Frontal cortex (tissue), 4 donors: ENCODE measurements at places on chromosomes 13 and 19.
A peak's percentile ranks its signal among the peaks of the same experiment; 100 is the strongest.

DNA sequence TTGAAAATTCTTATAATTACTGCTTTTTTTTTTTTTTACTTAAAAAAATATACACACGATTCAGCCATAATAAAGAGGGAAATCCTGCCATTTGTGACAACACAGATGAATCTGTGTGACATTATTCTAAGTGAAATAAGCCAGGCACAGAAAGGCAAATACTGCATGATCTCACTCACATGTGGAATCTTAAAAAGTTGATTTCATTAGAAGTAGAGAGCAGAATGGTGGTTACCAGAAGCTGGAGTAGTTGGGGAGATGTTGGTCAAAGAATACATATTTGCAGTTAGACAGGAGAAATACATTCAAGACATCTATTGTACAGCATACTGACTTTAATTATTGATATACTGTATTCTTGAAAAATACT is 116.2 kb downstream of the KLF12 start:
- no peak for DNase-seq

DNA sequence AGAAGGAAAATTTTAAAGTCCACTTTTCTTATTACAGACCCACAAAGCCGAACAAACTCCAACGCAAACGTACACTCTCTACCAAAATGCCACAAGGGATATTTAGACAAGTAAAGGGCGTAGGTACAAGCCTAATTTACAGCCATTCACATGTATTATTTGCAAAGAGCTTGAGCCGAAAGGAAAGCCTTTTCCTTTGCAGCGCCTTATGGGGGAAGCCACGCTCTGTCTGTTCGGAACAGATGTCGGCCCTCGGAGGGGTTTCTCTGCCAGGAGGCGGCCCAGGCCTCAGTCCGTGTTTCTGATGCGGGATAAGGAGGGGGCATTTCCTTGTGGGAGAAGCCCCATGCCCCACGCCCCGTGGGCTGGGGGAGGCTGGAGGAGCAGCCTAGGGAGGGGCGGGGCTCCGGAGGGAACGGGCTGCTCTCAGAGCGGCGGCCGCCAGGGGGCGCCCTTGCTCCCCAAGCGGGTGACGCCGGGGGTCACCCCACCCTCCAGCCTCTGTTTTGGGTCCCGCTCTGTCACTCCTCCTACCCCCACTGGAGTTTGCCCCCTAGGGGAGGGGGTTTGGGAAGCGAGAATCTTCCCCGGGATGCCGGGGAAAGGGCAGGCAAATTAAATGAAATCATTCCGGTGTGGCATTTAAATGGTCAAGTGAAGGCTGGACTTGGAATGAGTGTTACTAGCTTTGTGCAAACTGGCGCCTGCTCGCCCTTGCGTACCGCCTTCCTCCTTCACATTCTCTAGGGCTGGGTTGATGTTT is 2.9 kb downstream of the HTR2A start:
- peak; percentile 42 for DNase-seq

- DNase-seq, result no peak
Observed at GRCh38 chr13:44399074-44399473, 25.4 kb downstream of the SERP2 start.

DNA sequence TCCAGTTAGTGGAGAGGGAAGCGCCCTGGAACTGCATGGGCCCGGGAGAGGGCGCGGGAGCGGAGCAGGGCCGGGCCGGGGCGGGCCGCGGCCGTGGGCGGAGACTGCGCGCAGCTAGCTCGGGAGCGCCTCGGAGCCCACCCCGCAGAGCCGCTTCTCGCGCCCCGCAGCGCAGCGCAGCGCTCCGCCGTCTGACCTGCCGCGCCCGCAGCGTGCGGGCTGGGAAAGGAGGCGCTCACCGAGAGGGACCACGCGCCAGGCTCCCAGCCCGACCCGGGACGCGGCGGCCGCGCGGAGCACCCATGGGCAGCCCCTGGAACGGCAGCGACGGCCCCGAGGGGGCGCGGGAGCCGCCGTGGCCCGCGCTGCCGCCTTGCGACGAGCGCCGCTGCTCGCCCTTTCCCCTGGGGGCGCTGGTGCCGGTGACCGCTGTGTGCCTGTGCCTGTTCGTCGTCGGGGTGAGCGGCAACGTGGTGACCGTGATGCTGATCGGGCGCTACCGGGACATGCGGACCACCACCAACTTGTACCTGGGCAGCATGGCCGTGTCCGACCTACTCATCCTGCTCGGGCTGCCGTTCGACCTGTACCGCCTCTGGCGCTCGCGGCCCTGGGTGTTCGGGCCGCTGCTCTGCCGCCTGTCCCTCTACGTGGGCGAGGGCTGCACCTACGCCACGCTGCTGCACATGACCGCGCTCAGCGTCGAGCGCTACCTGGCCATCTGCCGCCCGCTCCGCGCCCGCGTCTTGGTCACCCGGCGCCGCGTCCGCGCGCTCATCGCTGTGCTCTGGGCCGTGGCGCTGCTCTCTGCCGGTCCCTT is at the start of gene MLNR:
Gene MLNR (plus strand): TSS at position 303 of the 820 bp plus-strand sequence. CDS start 0 bp downstream, at position 303.
- DNase-seq, result peak; percentile 56
